ENCODE measurements at places on chromosomes 16 and 17.

- no peak for DNase-seq
These were observed 26.1 kb downstream of the MEAK7 start for GRCh38 chr16:84478172-84478947.

GRCh38 chr17:39794249-39794970 is 56.7 kb downstream of the GRB7 start:
- no peak for DNase-seq

GRCh38 chr16:11253995-11254912 is 1.8 kb downstream of the SOCS1 start:
- no peak for DNase-seq

- no peak for DNase-seq
These were observed 38.0 kb upstream of the CDH15 start for GRCh38 chr16:89133457-89134127.

DNA sequence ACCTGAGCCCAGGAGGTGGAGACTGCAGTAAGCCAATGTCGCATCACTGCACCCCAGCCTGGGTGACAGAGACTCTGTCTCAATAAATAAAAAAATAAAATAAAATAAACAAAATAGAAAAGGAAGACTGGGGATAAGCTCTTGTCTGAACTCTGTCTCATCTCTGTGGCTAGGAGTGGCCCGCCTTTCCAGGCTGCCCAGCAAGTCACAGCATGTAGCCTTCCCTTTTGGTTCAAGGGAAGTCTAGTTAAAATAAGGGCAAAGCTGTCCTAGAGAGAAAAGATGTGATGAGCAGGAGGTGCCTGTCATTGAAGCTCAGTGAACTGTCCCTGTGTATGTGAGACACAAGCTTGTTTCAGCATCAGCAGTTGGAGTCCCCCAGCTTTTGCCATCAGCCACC is 2.7 kb upstream of the GFAP start:
- DNase-seq, result no peak

GRCh38 chr16:16175296-16175695 is 48.0 kb downstream of the ABCC6 start:
- DNase-seq, result no peak

DNA sequence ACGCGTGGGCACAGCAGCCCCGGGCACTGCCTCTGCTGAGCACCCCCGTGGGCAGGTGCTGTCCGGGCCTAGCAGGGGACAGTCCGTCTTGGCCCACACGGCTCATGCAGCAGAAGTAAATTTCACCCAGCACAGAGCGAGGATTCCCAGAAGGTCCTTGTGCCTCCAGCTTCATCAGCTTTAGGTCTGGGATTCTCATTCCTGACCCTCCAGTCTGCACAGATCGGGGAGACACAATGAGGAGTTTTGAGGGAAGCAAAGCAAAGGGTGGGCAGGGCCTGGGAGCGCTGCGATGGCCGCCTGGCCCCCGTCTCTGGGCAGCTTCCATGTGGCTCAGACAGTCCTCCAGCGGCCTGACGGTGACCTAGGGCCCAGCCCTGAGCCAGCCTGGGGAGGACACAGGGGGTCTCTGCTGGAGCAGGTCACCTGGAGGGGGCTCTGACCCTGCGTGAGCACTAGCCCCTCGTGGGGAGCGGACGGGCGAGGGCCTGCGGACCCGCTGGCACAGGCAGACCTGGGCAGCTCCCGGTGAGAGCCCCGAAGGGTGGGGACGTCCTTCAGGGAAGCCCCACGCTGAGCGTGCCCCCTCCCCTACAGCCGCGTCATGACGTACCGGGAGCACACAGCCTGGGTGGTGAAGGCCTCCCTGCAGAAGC is 30.7 kb upstream of the CHMP6 start:
- no peak for DNase-seq
